ENCODE measurements at places on chromosomes 1 and 21.

- no peak for DNase-seq
These were observed 3.7 kb upstream of the CCN1 start for GRCh38 chr1:85576642-85577418.

DNA sequence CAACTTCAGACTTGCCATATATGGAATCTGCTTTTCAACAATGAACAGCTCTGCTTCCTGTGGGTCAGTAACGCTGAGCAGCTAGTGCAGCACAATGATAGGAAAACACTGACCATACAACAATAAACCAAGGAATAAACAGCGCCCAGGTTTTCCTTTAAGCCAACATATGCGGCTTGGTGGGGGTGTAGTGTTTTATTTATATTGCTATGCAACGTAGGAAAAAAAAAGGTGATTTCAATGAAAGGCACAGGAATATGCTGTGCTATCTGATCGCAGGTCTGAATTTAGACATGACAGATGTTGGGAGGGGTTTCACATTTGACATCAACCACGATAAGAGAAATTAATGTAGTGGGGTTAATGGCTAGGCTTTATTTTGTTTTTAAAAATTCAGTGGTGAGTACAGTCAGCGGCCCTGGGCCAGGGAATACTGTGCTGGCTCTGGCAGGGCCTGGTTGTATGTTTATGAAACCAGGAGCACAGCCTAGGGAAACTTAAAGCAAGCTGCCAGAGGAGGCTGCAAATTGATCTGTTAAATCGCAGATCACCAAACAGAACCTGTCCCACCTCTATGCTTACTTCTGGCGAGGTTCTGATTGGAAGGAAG lies 4.3 kb downstream of the TSPAN2 start:
- DNase-seq: no peak

- peak; percentile 27 for DNase-seq
These were observed 5.6 kb downstream of the CRCT1 start for GRCh38 chr1:152519851-152520250.

- no peak for DNase-seq
These were observed 19.5 kb downstream of the DYRK3 start for GRCh38 chr1:206654828-206655227.

GRCh38 chr1:241630005-241630404 lies 10.2 kb downstream of the CHML start:
- DNase-seq: no peak

- no peak for DNase-seq
These were observed 61.3 kb upstream of the MUTYH start for GRCh38 chr1:45401524-45401923.

GRCh38 chr1:227762231-227762911 lies 27.1 kb downstream of the SNAP47 start:
- DNase-seq: peak; percentile 28

GRCh38 chr21:33028287-33028670 lies 2.5 kb downstream of the OLIG2 start:
- no peak for DNase-seq

GRCh38 chr1:167357305-167357704 lies 136.6 kb downstream of the POU2F1 start:
- no peak for DNase-seq

DNA sequence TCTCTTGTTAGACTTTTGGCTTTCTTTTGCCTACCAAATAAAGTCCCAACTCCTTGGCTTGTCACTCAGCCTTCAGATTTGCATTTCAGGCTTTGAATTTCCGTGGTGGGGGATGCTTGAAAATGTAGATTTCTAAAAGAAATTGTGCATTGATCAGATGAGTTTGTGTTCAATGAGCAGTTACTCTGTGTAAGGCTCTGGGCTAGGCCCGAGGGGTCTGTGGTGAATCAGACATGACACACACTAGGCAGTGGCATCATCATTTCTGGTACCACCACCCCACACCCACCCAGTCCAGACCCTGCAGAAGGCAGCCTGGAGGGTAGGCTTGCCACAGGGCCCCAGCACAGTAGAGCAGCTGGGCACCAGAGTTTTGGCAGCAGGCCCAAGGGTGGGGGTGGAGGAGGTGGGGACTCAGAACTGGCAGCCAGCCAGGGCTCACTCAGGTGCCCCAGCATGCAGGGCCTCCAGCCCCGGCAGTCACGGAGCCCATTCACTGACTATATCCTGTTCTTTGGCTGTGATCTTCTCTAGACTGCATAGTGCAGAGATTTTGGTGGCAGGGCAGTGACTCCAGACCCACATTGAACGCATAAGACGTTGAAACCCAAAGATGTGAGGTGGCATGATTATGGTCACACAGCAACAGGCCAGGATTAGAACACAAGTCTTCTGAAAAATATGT lies 97.2 kb upstream of the ARTN start:
- no peak for DNase-seq

DNA sequence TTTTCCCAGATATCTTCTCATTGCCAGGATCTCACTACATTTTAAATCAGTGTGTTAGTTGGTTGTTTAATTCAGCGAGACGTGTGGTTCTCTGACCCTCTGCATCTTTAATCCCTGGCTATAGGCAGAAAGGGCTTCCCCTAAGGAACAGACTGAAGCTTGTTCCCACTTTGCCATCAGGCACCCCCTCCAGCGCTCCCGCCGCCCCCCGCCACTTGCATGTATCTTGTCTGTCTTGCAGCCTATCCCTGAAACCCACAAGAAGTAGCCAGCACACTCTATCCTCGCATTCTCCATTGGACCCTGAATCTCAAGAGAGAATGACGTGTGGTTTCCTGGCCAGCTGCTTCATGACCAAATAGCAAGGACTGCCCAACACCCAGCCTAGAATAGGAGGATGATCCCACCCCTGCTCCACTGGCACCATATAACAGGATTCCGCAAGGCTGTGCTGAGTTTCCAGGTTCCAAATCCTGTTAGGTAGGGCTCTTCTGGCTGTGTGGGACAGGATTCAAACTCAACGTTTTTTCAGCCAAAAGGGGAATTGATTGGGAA lies 7.8 kb downstream of the CLDN19 start:
- no peak for DNase-seq

DNA sequence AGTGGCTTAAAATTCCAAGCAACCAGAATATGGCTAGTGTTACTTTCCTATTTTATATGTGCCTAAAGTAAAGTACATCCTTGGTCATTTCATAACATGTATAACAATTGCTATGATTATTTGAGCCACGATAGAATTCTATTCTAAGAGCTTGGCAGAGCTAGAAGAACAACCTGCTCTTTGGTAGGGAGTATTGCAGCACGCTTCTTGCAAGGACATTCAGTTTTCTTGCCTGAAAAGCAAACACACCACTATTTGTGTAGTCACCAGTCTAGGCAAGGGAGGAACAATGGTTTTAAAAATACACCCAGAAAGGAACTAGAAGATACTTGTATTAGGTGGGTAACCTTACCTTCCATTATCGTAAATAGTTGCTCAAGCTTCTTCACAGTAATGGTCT lies 51.5 kb downstream of the CNST start:
- DNase-seq: no peak

DNA sequence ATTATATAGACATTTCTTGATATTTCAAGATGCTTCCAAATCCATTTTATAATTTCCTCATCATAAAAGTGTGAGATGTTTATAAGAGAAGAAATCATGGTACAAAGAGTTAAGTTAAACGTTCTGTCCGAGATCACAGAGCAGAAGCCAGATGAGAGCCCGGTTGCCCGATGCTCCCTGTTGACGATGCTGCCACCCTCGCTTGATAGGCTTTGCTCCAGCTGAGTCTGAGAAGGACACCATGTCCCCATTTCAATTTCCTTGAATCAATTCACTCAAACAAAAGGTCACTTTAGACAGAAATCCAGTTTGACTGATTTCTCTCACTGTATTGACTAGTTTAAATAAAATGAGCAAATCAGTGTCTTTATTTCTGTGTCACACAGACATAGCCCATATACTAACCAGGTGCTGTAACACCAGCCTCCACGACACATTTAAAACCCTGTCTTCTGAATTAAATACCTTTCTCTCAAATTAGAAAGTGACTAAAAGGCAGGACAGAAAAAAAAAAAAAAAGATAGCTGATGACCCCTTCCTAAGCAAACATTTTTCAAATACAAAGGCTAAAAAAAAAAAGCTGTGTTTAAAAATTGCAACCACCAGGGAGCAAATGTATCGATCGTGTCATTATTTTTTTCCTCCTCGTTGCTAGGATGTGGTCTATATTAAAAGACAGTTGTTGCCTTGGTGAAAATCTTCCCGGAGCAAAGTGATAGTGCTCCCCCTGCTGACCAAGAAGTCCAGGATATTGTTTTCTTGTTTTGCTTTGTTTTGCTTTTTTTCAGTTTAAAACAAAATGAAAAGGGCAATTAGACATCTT lies 35.2 kb downstream of the DNASE2B start:
- peak; percentile 60 for DNase-seq

DNA sequence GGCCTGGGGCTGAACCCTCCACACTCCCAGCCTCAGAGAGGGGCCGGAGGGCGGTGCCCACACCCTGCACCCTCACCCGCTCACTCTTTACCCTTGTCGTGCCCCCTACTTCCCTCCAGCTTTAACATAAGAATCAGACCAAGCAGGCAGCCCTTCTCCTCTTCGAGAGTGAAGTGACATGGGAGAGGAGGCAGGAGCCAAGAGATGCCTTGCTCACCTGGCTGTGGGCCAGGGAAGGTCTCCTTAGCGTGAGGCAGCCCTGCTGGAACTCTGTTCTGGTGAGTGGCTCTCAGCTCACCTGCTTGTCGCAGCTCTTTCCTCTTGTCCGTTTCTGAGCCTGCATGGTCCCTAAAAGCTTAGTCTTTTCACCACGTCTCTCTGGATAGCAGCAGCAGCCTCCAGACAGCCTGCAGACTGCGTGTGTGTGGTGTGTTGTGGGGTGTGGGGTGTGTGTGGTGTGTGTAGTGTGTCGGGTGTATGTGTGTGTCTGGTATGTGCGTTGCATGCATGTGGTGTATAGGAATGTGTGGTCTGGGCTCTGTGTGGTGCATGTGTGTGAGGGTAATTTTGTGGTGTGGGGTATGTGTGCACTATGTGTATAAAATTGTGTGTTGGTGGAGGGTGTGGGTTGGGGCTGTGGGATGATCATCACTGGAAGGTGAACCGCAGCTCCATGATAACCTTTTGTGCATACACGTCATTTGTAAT lies 86.7 kb downstream of the CCDC185 start:
- no peak for DNase-seq

- DNase-seq: no peak
These were observed 1.8 kb downstream of the LPGAT1 start for GRCh38 chr1:211828584-211829342.

GRCh38 chr1:115445090-115445489 lies 107.0 kb upstream of the NGF start:
- DNase-seq: no peak

- DNase-seq: no peak
These were observed 36.6 kb upstream of the PADI1 start for GRCh38 chr1:17168091-17168876.

- DNase-seq: no peak
These were observed 16.9 kb downstream of the RPTN start for GRCh38 chr1:152141971-152142584.

DNA sequence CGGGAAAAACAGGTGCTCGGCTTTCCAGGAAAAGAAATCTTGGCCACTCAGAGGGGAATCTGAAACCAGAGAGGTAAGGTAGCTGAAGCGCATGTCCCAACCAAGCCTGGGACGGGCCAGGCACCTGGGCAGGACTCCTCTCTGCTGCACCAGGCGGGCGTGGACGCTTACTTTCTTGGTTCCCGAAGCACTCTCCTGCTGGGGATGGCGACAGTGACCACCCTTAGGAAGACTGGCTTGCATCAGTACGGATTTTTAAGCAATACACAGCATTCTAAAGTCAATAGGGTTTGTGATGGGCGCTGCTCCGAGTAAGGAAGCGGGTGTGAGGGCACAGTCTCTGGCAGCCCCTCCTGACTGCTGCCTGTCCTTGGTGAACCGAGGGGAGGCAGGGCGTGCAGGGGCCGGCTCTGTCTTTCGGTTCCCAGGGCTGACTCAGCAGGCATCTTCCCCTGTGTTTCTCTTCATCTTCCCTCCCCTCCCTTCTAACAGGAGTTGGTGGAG lies 74.9 kb upstream of the ANGPTL1 start:
- DNase-seq: no peak

DNA sequence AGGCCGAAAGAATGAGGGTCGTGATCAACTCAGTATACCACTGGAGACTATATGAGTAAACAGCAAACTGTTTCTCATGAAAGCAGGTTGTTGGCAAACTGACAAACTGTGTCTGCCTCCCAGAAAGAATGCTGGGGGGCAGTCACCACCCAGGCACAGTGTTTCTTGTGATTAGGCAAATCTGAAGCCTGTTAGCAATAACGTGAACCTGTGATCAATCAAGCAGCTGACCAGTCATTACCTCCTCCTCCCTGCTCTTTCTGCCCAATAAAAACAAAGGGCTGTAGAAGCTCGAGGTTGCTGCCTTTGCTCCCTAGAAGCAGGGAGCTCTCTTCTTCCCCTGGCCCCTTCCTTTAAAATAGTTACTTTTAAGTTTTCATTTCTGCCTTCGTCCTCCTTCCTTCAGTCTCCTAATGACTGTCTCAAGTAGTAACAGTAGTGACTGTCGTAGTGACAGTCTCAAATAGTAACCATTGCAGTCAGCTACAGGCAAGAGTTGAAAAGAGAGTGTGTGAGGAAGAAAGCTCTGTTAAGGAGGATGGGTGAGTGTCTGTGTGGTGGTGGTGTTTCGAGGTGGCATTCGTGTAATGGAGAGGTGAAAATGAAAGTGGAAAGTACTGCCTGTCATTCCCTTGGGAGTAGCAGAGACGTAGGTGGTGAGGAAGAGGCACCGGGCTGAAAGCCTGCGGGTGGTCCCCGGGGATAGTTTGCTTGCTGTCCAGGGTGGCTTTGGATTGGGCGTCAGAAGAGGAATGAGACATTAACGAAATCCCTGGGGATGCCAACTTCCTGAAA lies 14.5 kb downstream of the HHAT start:
- DNase-seq: no peak

- DNase-seq: no peak
These were observed 22.4 kb downstream of the LY9 start for GRCh38 chr1:160818207-160818937.

DNA sequence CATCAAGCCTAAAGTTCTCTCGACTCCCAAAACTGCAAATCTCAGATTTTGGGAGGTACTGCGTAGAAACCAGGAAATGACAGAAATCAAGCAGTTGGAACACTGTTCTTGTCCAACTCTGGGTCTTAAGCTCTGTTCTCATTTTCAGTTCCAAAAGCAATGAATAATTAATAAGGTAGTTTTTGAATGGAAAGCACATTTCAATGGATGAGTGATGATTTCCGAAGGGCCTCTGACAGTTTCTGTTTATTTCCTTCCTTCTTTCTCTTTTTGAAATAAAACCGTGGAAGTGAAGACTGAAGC lies 20.9 kb upstream of the TARBP1 start:
- no peak for DNase-seq

Data from bone marrow (tissue), 2 donors.